ENCODE measurements at places on chromosomes 3 and 15.

DNA sequence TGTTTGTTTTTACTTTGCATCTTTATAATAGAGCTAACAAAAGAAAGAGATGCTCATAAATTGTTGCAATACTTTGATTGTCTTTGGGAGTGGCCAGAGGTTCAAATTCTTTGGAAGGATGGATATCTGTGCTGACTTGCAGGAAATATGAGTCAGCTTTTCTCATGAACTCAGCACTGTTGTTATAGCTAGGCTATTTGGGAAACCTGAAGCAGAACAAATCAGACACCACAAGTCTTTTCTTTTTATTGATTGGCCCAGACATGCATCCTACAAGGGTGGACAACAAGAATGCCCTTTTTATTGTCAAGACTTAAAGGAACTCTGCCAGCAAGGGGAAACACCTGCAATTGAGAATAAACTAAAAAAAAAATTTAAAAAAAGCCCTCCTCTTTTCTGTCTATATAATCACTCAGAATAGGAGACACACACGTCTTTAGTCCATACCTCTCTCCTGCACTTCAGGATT, 4.6 kb upstream of the DENND4A start:
- peak; percentile 28 for DNase-seq

- DNase-seq, result no peak
Measured at GRCh38 chr3:43076857-43077256, 29.0 kb downstream of the POMGNT2 start.

GRCh38 chr15:31259562-31260252, 66.9 kb upstream of the KLF13 start:
- DNase-seq, result no peak

GRCh38 chr3:58591517-58592510, 14.6 kb upstream of the FAM107A start:
- DNase-seq, result no peak

DNA sequence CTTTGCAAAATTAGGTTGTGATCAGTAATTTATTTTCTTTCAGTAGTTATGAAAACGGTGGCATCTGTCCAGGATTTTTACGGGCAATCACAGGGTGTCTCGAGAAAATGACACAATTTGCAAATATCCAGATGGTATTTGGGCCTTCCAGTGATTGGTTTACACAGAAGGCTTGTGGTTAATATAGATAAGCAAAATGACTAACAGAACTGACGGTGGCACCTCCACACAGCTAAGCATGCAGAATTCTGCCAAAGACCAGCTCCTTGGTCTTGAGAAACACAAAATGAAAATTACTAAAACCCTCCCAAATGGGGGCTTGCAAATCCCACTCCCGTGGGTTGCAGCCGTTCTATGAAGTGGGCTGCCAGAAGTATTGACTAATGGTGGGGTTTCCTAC, 5.5 kb downstream of the ARHGEF3 start:
- DNase-seq, result no peak

DNA sequence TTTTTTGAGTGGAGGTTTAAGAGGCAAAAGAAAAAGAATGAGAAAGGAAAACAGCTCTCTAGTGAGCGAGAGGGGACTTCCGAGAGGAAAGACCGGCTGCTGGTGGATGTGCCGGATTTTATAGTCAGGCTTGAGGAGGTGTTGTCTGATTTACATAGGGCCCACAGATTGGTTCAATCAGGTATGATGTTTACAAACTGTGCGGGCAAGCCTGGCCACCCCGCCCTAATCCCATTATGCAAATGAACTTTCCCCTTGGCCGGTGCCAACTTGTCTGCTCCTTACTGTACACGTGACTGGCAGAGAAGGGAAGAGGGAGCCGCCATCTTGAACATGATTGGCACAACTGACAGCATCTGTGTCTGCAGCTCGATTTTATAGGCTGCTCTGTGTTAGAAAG, 44.7 kb downstream of the FAM43A start:
- DNase-seq, result peak; percentile 96

- DNase-seq, result no peak
Measured at GRCh38 chr3:191137708-191138107, 61.3 kb upstream of the OSTN start.

- peak; percentile 86 for DNase-seq
Measured at GRCh38 chr15:57138349-57138788, 219.9 kb downstream of the TCF12 start.
